Neural crest cell (in vitro differentiated cells): ENCODE measurements at places on chromosomes 6 and 20.

DNA sequence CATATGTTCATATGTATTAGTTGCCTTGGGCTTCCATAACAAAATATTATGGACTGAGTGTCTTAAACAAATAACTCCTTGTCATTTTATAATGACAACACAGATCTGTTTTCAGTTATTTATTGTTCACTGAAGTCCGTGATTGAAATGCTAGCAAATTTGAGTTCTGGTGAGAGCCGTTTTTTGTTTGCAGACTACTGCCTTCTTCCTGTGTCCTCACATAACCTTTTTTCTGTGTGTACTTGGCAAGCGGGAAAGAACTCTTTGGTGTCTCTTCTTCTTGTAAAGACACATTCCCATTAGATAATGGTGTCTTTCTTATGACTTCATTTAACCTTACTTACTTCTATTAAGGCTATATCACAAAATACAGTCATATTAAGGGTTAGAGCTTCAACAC, 482.9 kb upstream of the EYS start:
- DNase-seq: no peak

DNA sequence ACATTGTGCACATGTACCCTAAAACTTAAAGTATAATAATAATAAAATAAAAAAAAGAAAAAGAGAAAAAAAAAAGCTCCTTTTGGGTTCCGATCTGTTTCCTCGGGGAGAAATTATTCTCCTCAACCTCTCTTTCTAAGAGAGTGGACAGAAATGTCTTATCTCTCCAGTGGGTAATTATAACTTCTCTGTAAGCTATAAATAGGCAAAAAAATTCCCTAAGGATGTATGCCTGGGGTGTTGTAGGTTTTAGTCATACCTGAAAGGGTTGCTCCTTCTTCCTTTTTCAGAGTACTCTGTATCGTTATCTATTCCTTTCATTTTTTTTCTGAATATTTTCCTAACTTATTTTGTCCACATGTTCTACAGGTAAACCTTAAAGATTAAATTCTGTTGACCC, 169.7 kb upstream of the PTPRK start:
- no peak for DNase-seq

DNA sequence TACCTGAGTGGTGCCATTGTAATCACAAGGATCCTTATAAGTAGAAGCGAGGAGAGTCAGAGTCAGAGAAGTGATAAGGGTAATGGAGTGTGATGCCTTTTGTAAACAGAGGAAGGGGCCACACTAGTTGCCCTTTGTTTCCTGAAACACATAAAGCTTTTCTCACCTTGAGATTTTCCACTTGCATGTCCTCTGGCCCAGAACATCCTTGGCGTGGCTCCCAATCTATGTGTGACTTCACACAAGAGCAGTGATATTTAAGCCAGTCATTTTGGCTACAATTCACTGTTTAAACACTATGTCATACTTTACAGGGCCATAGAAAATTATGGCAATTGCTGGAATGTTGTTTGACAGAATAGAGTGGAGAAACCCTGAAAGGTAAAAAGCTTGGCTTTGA, 121.2 kb upstream of the BTN3A2 start:
- no peak for DNase-seq

- DNase-seq: no peak
Measured at GRCh38 chr6:161417717-161418462, 144.0 kb upstream of the AGPAT4 start.

GRCh38 chr6:23036406-23036983, 467.1 kb downstream of the HDGFL1 start:
- no peak for DNase-seq

DNA sequence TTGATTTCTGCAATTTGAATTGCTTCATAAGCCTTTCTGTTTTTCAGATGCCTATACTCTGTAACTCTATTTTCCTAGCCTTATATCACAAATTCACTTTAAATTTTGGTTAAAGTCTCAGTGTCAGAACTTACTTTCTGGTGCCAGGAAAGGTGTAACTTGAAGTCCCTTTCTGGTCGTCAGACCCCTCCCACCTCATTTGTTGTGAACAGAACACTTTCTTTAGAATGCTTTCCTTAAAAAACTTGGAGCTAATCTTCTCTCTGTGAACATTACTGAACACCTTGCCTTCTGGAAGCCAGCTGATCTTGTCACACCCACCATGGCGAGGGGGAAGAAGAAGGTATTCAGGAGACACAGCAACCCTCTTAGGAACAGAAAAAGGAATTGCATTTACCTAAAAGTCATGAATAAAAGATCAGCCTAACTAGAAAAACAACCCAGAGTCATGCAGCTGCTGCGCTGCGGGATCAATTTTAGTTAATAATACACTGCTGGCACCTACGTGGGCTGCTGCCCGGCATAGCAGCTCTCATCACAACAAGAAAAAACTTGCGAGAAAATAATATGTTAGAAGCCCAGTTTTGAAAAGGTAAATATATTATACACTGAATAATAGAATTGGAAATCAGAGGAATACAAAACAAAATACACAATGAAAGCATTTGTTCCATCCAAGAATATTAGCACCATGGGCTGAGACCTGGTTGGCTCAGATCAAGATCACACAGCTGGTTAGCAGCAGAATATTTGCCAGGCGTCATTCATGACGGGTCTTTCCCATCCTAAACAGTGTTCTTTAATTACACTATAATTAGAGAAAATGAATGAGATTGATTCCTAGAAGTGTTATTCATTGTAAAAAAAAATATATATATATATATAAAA, 5.8 kb upstream of the FAM217A start:
- no peak for DNase-seq

GRCh38 chr6:75183099-75183541, 22.7 kb downstream of the COL12A1 start:
- no peak for DNase-seq

GRCh38 chr20:63033794-63034709, 27.3 kb upstream of the BHLHE23 start:
- DNase-seq: no peak

GRCh38 chr6:17962436-17963031, 24.9 kb downstream of the KIF13A start:
- DNase-seq: no peak

DNA sequence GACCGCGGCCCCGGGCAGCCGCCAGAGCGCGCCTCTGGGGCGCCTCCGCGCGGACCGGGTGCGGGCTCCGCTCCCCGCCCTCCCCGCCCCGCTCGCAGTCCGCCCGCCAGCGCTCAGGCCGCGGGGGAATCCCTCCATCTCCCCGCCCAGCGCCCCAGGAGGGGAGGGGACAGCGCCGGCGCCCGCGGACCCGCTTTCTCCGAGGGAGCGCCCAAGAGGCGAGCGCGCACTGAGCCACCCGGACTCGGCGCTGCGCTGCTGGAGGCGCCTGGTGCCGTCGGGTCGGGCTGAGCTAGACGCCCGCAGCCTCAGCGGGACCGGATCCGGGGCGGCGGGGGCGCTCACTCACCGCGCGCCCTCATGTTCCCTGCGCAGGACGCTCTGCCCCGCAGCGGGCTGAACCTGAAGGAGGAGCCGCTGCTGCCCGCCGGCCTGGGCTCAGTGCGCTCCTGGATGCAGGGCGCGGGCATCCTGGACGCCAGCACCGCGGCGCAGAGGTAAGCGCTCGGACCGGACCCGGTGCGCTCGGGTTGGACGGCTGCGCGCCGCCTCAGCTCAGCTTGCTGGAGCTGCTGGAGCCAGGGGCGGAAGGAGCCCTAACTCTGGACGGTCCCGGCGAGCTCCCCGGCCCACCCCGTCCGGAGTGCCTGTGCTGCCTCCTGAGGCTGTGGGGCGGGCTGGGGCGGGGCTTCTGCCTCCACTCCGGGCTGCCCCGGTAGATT, 867 bp downstream of the EBF4 start:
- DNase-seq: peak; percentile 36
